Activated CD4-positive, alpha-beta T cell treated with anti-CD3 and anti-CD28 coated beads, Interleukin-2, Interleukin-6, amounts not matched to agents 100 ng/mL and 50 ng/mL, durations not matched to agents 16 hours and 8 hours (primary cell): ENCODE measurements at places on chromosomes 4 and X.

GRCh38 chr4:175419236-175419718 lies 392.8 kb downstream of the GPM6A start:
- DNase-seq, result no peak

DNA sequence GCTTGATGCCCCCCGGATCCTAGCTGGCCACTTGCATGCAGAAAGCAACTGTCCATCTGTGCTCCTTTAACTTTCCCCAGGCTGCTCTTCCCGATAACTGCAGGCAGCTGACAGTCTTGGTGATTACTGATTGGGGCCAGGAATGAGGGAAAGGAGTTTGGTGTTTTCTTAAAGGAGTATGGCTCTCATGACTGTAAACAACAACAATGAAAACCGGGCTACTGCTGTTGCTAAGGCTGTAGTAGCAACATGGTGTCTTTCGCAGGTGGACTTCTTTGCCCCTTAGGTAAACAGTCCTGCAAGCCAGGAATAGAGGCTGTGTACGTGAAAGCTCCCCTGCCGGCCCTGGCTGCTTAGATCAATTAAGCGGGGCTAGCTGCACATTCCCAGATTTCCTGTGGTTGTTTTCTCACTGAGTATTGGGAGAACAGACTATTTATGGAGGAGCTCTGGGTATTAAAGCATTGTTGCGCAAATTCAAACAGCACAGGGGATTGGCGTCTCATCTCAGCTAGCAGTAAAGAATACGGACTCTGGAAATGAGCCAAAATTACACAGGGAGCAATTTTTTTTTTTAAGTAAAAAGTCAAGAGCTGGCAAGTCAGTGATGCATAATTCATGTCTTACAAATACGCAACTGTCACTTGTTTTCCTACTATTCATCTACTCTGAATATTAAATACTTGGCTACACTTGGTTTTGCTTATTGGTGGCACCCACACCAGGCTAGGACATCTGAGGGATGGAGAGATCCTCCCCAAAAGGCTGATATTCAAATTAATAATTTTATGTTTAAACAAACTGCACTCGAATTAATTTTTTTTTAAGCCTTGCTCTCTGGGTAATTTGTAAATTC lies 61.6 kb upstream of the NAP1L5 start:
- DNase-seq, result no peak

DNA sequence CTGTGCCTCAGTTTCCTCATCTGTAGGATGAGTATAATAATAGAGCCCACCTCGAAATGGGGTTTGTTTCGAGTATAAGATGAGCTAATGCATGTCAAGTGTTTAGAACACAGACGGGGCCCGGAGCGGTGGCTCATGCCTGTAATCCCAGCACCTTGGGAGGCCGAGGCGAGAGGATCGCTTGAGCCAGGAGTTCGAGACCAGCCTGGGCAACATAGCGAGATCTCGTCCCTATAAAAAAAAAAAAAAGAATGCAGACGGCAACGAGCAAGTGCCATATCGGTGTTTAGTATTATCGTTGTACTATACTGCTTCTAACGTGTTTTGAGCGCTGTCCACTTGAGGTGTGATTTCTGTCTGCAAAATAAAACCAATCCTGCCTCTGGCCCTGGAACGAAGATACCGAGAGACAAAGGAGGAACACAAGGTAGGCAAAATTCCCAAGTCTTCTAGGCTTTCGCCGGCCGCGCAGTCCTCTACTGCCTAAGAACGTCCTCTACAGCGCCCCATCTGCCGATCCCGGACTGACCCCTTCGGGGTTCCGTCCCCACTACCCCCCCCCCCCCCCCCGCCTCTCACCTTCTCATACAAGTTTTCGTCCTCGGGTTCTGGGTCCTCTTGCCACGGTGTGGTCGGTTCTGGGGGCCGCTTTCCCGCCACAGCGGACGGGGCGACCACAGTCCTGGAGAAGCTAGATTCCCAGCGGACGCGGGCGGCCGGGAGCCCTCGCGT lies 442 bp downstream of the NDUFB11 start:
- no peak for DNase-seq

GRCh38 chr4:126807132-126807531 lies 825.6 kb upstream of the INTU start:
- DNase-seq, result no peak

DNA sequence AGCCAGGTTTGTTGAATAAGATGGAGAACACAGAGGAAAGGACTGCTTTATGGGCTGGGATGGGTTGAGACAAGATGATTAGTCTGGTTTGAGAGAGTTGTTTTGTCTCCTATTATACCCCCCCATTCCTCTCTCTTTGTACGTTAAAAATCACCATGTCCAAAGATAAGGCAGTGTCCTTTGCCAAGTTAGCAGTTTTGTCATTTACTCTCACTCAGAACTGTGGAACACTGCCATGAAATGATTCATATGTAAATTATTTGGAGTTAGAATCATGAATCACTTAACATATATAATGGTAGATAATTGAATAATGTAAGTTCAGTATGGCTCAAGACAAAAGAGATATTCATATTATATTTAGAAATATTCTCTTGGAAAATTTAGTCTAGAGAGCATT lies 151.3 kb downstream of the DCLK2 start:
- DNase-seq, result no peak
